ENCODE measurements at places on chromosomes 13 and 19. TPM values are rescaled to one million over a fixed set of nuclear protein-coding genes. Genes with fewer than 3 reads are reported as not detected.
A peak's percentile ranks its signal among the peaks of the same experiment; 100 is the strongest.

DNA sequence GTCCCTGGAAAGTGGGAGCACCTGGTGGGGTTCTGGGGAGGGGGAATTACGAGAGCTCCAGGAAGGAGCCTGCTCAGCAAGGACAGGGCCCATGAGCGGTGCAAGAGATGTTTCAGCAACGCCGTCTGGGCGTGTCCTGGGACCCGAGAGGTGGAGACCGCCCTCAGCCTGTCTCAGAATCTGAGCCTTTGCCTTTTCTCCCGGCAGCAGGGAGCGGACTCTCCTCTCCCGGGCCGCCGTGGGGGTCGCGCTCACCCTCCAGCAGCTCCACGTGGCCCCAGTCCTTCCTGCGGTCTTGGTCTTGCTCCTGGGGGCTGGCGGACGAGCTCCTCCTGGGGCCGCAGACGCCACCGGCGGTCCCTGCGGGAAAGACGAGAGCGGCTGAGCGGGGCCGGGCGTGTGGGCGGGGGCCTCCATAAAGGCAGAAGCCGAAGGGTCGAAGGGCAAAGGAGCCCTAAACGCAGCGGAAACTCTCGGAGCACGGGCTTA lies 714 bp downstream of the POLRMT start:
- peak; percentile 77 for DNase-seq

GRCh38 chr19:41691268-41691970 lies 3.3 kb upstream of the CEACAM7 start:
- no peak for DNase-seq

- DNase-seq, result no peak
Measured at GRCh38 chr13:114031631-114032030, 57.8 kb upstream of the C13orf46 start.

GNA15 gene
- total RNA-seq, result not detected

DNA sequence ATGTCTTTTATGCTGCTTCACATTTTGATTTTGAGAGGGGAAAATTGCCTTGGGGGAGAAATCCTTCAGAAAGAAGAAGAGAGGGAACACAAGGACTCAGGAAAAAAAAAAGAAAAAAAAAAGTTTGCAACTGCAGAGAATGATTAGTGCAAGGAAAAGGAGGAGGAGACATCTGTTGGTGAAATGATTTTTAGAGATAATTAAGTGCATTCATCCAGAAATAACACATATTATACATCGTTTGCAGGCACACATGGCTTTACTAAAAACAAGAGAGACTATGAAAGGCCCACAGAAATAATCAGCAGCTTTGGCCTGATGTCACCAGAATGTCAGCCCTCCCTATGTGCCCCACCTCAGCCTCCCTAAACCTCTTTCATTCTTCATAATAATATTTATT lies 1058.2 kb downstream of the PCDH9 start:
- DNase-seq, result no peak

DNA sequence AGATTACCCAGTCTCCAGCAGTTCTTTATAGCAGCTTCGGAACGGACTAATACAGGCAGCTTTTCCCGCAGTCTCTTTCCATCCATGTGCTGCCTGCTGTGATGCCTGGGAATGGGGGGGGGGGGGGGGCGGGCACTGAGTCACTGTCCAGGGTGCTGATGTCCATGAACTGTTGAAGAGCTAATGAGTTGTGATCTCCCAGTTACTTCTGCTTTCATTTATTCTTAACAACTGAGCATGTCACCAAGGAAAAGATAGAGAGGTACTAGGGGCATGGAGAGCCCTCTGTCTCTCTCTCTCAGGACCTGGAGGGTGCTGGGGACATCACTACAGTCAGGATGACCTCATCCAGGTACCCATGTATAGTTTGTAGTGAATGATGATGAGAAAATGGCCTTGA lies 20.3 kb upstream of the CEACAM1 start:
- no peak for DNase-seq

DNA sequence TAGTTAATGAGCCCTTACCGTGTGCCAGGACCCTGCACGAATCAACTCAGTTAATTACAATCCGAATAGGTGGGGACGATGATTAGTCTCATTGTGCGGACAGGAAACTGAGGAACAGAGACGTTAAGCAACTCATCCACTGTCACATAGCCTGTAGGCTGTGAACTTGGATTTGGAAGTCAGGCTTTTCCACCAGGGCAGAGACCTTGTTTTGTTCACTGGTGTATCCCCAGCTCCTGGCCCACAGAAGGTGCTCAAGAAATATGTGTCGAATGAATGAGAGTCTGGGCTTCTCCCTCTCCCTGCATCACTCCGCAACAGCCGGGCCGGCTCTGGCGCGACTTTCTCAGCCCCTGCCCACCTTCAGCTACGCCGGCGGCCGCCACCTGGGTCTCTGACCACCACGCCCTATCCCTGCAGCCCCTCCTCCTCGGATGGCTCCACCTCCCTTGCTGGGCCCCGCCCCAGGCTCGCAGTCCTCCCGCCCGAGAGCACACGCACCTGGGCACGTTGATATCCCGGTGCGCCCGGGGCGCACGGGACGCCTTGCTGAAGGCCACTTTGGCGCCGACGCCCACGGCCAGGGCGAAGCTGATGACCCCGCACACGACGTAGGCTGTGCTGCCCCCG lies 1.3 kb downstream of the SHISA7 start:
- DNase-seq, result peak; percentile 48

- no peak for DNase-seq
Measured at GRCh38 chr19:45049073-45049736, 10.4 kb downstream of the CLASRP start.

DNA sequence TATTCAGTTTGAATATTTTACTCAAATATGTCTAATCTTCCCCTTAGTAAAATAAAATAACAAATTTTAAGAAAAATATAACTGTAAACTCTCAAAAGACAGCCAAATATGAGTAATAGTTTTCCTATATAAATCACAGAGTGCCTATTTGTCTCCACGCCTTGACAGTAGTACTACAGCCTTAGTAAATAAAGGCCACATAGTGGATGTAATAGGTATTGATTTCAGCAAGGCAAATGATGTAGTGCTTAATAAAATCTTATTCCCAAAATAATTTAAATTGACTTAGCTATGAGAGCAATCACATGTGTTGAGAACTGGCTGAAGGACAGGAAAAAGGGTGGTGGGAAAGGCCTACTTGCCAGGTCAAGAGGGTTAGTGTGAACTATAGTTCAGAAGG lies 747.2 kb downstream of the OLFM4 start:
- DNase-seq, result no peak

DNA sequence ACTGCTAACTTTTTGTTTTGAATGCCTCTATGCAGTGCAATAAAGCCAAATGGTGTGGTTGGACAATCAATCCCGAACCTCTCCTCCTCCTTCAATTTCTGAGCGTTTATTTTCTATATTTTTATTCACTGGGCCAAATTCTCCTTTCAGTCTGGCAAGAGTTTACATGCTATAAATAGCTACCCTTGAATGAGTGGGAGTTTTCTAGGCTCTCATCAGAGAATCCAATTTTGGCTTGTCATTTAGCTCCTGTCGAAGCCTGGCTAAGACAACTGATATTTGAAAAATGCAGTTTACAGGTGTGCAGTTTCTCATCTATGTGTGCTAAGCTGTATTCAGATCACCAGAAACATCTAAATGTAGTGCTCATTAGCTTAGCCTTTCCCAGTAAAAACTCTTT lies 61.8 kb downstream of the OLFM4 start:
- no peak for DNase-seq

EPSTI1 gene
- 1.0 TPM for total RNA-seq

ZNF540 gene
- total RNA-seq, result 0.40 TPM

FUT3 gene
- total RNA-seq, result not detected

- no peak for DNase-seq
Measured at GRCh38 chr13:30376426-30377311, 45.6 kb upstream of the UBE2L5 start.

GRCh38 chr19:18333680-18334079 lies 6.7 kb upstream of the PGPEP1 start:
- DNase-seq, result no peak

DNA sequence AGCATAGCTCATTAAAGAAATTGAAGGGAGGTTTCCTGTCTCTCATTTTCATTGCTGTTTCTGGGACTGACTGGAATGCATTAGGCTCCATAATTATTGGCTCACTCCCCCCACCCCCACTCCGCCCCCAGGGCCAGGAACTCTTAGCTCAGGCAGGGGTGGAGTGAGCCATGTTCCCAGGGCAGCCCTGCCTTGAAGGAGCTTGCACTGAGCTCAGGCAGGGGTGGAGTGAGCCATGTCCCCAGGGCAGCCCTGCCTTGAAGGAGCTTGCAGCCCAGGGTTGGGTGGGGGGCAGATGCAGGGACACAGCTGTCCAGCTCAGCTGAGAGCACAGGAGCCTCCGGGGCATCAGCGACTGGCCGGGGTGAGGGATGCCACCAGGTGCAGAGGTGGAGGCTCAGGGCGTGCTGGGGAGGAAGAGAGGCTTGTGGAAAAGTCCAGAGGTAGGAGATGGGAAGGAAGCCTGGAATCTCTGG lies 39.1 kb upstream of the TFDP1 start:
- DNase-seq, result no peak

DNA sequence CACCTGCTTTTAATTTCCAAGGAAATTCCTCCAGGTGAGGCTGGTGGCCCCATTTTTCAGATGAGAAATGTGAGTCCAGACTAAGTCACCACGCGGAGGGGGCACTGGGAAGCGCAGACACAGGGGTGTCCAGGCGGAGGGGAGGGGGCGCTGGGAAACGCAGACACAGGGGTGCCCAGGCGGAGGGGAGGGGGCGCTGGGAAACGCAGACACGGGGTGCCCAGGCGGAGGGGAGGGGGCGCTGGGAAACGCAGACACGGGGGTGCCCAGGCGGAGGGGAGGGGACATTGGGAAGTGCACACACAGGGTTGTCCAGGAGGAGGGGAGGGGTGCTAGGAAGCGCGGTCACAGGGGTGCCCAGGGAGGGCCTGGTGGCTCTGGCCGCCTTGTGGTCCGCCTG lies 3.5 kb downstream of the GRK1 start:
- DNase-seq, result no peak

DNA sequence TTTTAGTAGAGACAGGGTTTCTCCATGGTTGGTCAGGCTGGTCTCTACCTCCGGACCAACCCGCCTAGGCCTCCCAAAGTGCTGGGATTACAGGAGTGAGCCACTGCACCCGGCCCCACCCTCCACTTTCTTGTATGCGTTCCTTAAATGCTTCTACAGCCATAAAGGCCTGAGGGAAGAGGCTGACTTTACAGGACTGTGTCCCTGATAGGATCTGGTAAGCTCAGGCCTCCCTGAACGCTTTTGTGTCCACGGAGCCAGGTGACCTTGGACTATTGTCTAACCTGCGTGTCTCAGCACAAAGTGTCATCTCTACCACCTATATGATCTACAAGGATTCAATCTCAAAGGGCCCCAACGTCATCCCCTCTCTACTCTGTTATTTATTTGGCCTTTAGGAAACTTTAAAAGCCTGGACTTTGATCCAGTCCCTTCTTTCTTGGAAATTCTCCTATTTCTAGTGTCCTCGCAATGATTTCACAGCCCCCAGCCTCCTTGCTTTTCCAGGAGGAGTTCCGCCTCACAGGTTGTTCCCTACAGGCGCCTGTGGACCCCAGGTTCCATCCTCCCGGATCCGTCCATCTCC lies 701 bp downstream of the ZNF552 start:
- no peak for DNase-seq

- DNase-seq, result no peak
Measured at GRCh38 chr13:100175803-100176182, 86.9 kb downstream of the PCCA start.

VMAC gene
- 6.8 TPM for total RNA-seq

GRCh38 chr13:90680826-90681225 lies 666.7 kb upstream of the MIR17HG start:
- no peak for DNase-seq

TGFBR3L gene
- total RNA-seq, result 1.8 TPM

DNA sequence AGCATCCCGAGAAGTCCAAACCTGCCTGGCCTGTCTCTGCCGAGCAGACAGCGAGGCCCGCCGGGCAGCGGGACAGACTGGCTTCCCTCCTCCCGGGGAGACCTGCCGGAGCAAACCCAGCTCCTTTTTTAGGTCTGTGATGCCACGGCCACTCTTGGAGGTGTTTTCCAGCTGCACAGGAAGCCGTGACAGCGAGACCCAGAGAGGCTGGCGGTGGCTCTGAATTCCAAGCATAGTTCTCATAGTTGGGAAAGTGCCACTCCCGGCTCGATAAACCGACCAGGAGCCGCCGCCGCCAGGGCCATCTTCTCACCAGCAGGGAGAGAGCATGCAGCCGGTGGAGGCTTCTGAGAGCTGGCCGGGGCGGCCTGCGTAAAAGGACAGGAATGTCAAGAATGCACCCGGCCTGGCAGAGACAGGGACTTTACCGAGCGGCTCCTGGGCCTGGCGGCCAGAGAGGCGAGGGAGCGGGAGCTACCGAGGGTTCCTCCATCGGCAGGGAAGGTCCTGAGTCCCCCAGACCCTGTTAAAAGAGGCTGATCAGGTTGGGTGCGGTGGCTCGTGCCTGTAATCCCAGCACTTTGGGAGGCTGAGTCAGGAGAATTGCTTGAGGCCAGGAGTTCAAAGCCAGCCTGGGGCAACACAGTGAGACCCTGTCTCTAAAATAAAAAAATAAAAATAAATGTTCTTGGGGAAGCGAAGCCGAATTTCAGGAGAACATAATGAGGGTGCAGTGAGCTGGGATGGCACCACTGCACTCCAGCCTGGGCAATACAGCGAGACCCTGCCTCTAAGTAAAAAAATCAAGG lies 64.9 kb downstream of the GADD45B start:
- peak; percentile 98 for DNase-seq

GRCh38 chr19:6886277-6886897 lies 992 bp upstream of the ADGRE1 start:
- no peak for DNase-seq

DNA sequence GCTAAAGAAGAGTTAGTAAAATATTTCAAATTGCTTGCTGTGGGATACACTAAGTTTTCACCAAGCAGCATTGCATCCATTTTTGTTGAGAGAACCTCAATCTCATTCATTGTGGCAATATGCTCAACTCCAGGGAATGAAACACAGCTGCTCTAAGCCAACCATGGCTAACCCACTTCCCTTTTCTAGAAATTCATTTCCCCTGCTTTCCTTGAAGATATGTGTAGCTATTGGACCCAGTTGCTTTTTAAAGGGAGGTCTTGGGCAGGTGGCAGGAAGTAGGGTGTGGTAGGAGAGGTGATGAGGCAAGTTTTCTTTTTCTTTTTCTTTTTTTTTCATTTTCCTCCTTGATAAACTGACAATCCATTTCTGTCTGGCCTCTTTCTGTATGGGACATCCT lies 452.2 kb downstream of the FGF14 start:
- DNase-seq, result no peak

DNA sequence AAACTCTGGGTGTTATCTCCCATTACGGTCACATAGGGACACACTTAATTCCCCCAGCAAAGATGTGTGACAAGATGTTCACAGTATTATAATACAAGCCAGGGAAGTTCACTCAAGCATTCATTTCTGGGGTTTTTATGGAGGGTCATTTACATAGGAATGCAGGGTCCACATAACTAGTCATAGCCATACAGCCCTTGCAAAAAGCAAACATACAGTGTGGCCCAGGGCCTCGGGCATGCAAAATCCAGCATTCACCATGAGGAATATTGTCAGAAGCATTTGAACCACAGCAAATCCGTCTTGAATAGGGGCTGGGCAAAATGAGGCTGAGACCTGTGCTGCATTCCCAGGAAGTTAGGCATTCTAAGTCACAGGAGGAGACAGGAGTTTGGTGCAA lies 13.0 kb upstream of the ZNF460 start:
- DNase-seq, result no peak

GRCh38 chr19:54473892-54474372 lies 836 bp upstream of the CDC42EP5 start:
- DNase-seq, result no peak
